Osteoblast (primary cell): ENCODE measurements at places on chromosomes 4 and X. TPM values are rescaled to one million over a fixed set of nuclear protein-coding genes. Genes with fewer than 3 reads are reported as not detected.
A peak's percentile ranks its signal among the peaks of the same experiment; 100 is the strongest.

DNA sequence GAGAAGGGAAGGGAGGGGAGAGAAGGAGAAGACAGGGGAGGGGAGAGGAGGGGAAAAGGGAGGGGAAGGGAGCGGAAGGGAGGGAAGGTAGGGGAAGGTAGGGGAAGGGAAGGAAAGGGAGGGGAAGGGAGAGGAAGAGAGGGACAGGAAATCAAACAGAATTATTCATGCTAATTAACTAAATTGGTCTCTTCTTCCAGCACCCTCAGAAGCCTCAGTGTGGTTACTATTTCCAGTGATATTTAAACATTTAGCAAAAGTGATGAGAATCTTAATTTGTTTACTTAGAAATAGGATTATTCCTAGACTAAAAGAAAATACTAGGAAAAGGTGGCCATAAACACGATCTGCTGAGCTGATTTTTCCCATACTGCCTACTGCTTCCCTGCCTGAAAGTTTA lies 193.1 kb upstream of the CPEB2 start:
- no peak for DNase-seq

- peak; percentile 75 for DNase-seq
Measured at GRCh38 chrX:44903107-44903506, 30.1 kb downstream of the KDM6A start.

DNA sequence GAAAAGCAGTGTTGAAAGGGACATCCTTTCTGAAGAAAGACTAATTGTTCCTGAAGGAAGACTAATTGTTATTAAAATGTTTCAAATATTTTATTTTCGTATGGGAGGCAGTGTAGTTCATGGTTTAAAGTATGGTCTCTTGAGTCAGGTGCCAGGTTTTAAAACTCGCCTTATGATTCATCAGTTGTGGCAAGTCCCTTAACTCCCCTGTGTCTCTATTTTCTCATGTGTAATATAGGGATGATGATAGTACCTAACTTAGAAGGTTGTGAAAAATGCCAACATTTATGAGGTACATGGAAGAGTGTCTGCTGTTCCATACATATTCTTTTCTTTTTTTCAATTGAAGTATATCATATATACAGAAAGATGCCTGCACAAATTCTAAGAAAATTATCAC lies 414.2 kb upstream of the DIPK2B start:
- no peak for DNase-seq

DNA sequence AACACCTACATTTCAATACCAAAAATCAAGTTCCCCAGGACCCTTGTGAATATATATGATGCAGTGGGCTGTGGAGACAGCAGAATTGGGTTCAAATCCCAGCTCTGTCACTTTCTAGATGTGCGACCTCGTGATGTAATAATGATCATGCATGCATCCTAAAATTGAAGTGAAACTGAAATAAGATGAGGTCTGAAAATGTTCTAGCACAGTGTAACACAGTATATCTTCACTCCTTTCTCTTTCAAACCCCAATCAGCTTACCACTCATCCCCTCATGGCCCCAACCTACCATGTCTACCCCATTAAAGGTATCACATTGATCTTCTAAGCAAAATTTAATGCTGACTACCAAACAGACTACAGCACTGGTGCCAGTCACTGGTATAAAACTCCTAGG lies 69.9 kb upstream of the BRS3 start:
- DNase-seq = no peak

DNA sequence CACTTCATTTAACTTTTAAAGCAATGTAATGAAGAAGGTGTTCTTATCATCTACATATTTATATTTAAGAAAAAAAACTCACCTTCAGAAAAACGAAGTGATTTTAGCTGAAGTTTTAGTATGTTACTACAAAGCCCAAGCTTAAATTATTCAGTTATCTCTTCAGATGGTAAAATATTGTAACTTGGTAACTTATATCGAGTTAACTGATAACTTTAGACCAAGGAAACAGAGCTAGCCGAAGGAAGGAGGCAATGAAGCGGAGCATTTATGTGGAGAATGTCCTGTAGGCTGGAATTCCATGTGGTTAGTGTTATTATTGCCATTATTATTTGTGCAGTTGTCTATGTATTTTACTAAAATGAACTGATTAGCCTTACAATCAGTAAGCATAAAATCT lies 1102.1 kb upstream of the LCORL start:
- no peak for DNase-seq

GRCh38 chr4:26330186-26330787 lies 9.5 kb downstream of the RBPJ start:
- DNase-seq = peak; percentile 68

DNA sequence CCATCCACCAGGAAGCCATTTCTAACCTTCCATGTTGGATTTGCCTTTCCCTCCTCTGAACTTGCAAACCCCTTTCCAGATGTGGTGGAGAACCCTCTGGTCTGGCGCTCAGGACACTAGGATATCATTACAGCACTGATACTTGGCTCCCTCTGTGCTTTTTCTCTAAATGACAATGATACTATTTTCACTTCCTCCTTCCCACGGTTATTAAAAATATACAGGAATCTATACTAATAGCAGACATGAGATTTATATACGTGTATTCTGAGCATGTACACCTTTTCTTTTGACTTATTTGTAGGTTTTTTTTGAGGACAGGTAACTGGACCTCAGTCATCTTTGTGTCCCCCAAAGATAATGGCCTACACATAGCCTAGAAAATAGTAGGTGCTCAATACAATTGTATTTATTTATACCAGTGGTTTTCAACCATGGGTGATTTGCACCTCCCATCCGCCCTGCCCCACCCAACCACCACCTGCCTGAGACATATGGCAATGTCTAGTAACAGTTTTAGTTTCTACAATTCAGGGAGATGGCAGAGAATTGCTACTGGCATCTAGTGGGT lies 60.4 kb upstream of the PLAC8 start:
- DNase-seq = no peak

GRCh38 chrX:96846841-96847240 lies 36.9 kb upstream of the RPA4 start:
- no peak for DNase-seq

- DNase-seq = no peak
Measured at GRCh38 chrX:45422216-45422925, 221.7 kb upstream of the DIPK2B start.

GRCh38 chr4:71294301-71294700 lies 44.5 kb upstream of the SLC4A4 start:
- peak; percentile 8 for DNase-seq

GRCh38 chrX:27694667-27695066 lies 104.5 kb downstream of the DCAF8L2 start:
- no peak for DNase-seq

DNA sequence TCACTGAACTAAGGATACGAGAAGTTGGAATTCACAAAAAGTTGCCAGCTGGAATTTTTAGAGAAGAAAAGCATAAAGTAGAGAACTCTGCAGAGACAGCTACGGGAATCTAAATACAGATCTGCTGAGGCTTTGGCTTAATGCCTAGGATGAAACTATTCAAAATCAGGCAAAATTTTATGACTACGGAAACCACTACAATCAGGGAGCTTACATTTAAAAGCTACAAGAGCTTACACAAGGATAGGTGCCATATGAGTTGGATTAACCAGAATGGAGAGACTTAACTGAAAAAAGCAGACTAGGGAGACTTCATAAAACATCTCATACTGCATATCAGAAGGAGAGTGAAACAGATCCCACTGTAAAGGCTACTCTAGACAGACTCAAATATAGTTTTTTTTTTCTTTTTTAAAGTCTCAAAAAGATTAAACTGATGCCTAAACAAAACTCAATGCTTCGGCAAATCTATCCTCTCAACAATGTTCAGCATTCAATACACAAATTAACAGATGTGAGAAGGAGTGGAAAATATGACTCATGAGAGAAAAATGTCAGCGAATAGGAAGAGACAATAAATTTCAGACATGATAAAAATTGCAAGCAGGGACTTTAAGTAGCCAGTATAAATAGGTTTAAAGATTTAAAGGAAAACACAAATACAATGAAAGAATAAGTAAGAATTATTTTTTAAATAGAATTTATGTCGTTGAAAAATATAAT lies 586.1 kb downstream of the FSTL5 start:
- no peak for DNase-seq

- no peak for DNase-seq
Measured at GRCh38 chr4:51859476-51860031, 16.6 kb downstream of the DCUN1D4 start.

DNA sequence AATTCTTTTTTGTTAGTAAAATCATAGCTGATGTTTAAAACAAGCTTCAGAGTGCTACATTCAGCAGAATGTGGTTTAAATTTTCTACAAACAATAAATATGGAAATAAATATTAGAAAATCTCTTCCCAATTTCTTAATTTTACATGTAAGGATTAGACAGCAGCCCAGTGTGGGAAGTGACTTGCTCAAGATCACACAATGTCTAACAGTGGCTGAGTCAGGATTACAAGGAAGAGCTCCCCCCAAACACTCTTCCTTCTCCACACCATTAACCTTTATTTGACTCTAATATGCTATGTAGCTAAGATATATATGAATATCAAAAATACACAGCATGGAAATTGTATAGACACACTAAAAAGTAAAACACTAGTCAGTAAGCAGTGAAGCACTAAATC lies 59.5 kb downstream of the SLC10A7 start:
- DNase-seq = no peak

The SULT1B1 gene
- total RNA-seq = not detected in 2 replicates

The AR gene
- total RNA-seq = 4.1 and 4.7 TPM in 2 replicates

The STOX2 gene
- 0.36 and 0.59 TPM in 2 replicates for total RNA-seq

The UGT2B7 gene
- total RNA-seq = under 0.01 TPM in 1 of 2 replicates, not detected in the other

The CENPVL2 gene
- total RNA-seq = not detected in 2 replicates

The HEPH gene
- total RNA-seq = 63.0 and 64.5 TPM in 2 replicates

The FANCB gene
- total RNA-seq = 3.6 and 3.8 TPM in 2 replicates

The CAMK2D gene
- total RNA-seq = 194 and 207 TPM in 2 replicates
